ENCODE measurements at places on chromosomes 7 and 10.

DNA sequence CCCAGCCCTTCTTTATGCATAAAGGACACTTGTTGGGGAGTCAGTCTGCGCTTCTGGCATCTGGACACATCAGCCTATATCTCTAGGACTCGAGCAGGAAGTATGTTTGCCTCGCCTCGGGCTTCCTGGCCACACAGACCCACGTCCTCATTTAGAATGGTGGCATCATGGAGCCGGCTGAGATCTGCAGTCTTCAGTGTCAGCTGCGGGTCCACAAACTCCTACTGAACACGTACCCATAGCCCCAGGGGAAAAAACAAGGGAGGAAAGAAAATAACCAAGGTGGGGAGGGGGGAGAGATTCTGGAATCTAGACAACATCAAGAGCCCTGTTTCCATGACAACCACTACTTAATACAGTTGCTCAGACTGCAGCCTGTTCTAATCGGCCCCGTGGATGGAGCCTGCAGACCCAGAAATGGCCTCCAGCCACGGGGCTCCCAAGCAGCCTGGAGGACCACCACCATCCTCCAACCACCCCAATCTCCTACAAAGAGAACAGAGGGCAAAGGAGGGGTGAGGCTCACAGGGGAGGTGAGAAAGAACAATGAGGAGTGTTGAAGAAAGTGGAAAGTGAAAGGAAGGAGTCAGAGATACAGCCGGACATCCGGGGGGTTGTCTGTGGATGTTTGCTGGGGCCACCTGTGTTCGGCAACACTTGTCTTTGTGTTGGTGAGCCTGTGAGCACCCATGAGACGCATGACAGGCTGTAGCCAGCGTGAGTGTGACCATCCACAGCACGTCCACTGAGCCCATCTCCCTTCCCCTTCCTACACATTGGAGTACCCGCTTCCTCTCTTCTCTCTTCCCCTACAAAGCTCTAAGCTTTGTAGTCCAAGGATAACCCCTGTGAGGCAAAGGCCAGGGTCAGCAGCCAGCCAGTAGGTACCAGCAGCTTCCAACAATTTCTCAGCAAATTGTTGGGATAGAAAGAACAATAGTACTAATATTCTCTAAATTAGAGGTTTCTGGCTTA, 141.0 kb downstream of the PLXNA4 start:
- DNase-seq: no peak

DNA sequence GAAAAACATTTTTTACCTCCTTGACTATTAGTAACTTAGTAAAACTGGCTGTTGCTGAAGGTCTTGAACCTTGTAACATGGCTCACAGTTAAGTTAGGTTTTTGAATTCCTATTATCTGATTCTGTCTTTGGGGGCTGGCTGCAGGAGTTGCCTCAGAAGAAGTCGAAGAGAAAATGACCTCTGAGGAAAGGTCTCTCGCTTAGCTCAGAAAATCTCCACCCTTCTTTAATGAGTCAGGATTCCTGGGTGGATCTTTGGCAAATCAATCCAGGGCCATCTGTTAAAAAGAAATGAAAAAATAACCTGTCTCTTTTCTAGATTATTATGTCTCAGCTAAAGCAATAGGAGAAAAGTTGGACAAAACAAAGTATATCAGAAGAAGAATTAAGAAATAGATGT, 267.8 kb upstream of the SEMA3C start:
- DNase-seq: no peak

- no peak for DNase-seq
These were observed 34.2 kb upstream of the TCF7L2 start for GRCh38 chr10:112915590-112916572.

GRCh38 chr10:132309879-132310591, 2.3 kb upstream of the STK32C start:
- DNase-seq: no peak

GRCh38 chr7:17580141-17580540, 281.7 kb downstream of the AHR start:
- DNase-seq: no peak

- DNase-seq: no peak
These were observed 99.9 kb downstream of the CTBP2 start for GRCh38 chr10:125060482-125060825.

- no peak for DNase-seq
These were observed 22.2 kb upstream of the RASSF4 start for GRCh38 chr10:44937196-44938005.

- peak; percentile 31 for DNase-seq
These were observed 748 bp downstream of the PHTF2 start for GRCh38 chr7:77799078-77799964.

- DNase-seq: no peak
These were observed 1.1 kb upstream of the DDX21 start for GRCh38 chr10:68954904-68955303.

DNA sequence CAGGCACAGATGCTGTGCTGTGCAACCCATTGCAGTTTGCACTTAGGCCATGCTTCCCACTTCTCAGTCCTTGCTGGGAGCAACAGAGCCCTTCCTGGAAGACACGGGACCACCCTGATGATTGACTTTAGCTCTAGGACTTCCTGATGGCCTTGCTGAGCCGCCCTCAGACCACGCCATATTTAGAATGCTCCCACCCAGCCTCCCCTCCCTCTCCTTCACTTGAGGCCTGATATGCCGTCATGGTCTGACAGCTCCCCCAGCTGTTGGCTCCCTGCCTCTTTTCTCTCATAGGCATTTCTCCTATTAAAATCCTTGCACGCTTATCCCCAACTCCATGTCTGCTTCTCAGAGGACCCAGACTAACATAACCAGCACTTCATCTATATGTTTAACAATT, 29.4 kb upstream of the GATAD1 start:
- no peak for DNase-seq

GRCh38 chr7:26457696-26458327, 166.2 kb downstream of the SNX10 start:
- DNase-seq: no peak

GRCh38 chr10:44416936-44417335, 32.0 kb upstream of the CXCL12 start:
- no peak for DNase-seq

GRCh38 chr10:24790073-24790472, 66.4 kb upstream of the ARHGAP21 start:
- DNase-seq: no peak

GRCh38 chr10:22317076-22317370, 835 bp downstream of the COMMD3 start:
- no peak for DNase-seq

DNA sequence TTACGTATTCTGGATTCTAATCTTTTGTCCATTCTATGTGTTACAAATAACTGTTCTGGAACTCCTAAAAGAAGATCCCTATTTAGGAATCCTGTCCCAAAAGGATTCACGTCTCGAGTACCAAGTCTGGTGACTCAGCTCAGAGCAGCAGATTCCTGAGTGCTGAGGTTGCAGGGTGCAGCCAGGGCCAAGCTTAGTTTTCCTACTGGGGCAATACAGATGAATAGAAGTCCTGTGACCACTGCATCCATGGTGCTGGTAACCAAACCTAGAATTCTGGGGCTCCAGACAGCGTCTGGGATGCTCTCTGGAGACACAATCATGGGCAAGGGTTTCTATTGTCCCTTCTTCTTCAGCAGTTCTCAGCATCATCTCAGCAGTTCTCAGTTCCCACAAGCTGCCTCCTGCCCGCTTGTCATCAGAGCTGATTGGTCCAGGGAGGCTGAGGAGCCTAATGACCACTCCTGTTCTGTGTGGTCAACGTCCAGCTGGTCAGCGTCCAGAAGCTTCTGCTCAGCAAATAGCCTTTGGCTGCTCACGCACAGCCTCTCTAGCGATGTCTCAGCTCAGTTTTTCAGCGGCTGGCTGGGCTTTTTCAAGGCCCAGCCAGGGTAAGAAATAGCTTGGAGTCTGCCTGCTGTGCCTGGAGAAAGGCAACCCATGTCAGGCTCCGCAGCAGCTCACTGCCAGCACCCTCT, 50.4 kb upstream of the C7orf33 start:
- no peak for DNase-seq

DNA sequence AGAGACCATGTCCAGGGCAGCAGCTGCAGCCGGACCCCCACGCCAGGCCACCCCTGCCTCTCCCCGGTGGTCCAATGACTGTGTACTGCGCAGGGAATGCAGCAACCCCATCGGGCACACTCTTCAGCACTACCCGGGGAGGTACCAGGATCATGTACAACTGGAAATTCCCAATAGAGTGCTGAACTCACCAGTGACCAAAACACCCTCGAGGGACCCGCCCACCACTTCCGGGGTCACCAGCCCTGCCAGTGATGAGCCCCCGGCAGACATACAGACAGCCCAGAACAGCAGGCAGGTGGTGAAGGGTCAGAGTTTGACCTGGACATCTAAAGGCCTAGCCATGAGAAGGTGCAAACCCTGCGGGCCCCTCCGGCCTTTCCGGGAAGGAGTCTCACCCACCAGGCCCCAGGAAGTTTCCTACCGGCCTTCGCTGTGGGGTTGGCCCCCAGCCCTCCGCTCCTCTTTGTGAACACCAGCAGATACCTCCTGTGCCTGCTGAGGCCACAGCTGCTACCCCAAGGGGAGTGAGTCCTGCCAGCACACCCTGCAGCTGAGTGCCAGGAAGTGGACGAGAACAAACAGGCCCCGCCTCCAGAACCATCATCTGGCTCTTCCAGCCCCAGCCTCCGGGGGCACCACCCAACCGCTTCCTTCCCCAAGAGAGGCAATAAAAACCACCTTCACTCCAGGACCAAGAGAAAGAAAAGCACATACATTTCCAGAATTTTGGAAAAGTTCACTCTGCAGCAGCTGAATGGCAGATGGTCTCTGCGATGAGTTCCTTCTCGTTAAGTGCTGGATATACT, 5.0 kb upstream of the ANKRD61 start:
- DNase-seq: peak; percentile 66

DNA sequence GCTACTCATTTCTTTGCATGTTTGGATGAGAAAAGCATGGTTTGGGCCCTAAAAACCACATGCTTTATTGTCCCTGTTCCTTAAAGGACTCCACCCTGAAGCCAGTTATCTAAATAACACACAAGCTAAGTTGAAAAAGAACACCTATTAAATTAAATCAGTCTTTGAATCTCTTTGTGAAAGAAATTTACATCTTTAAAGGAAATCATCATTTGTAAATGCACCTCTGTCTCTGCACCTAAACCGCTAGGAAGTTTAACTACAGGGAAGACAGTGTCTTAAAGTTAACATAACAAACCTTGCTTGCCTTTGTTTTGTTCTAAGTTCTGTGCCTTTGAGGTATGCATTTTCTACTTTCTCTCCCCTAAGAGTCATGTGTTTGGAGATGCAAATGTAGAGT, 52.6 kb downstream of the HTR7 start:
- DNase-seq: no peak

GRCh38 chr7:92739091-92739490, 97.3 kb downstream of the CDK6 start:
- no peak for DNase-seq

DNA sequence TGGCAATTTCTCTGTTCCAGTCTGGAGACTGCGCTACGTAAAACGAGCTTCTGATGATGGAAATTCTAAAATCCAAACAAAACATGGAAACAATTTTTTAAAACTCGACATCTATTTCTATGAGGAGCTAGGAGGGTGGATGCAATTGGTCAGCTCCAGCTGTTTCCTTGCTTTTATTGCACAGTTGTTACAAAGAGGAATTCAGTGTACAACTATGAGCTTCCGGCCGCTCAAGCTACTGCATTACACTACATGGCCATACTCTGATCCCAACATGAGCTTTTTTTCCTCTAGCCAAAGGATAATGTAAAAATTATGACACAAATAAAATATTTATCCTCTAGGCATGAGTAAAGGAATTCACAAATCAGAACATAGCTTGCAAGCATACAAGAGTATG, 403.1 kb upstream of the C7orf33 start:
- DNase-seq: no peak

GRCh38 chr7:101163279-101164070, 1.9 kb downstream of the VGF start:
- DNase-seq: no peak

- DNase-seq: no peak
These were observed 19.0 kb downstream of the GBF1 start for GRCh38 chr10:102264371-102264770.

- DNase-seq: no peak
These were observed 115.8 kb downstream of the SEMA3D start for GRCh38 chr7:85070967-85071628.

DNA sequence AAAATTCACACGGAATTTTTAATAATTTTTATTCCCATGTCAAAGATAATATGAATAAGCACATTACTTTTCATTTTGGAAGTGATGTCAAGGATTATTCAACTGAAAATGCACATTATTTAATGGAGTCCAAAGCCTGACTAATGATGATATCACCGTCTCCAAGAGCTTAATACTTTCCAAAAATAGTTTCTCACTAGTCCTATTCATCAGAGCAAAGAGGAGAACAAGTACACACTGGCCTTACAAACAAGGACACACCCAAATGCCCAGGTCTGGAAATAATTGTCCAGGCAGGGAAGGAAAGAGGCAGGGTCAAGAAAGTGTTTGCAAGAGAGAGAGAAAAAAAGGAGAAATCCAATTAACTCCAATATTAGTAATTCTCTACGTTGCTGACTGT, 216.8 kb upstream of the CCDC6 start:
- DNase-seq: no peak

GRCh38 chr10:110959379-110960332, 40.3 kb downstream of the SHOC2 start:
- DNase-seq: no peak

Measured in activated naive CD8-positive, alpha-beta T cell treated with anti-CD3 and anti-CD28 coated beads for 36 hours (primary cell).